Upper lobe of left lung (tissue), 6 donors: ENCODE measurements at places on chromosomes 3 and 15.
A peak's percentile ranks its signal among the peaks of the same experiment; 100 is the strongest.

GRCh38 chr3:151091685-151092345 is 6.4 kb downstream of the MED12L start:
- no peak for DNase-seq

DNA sequence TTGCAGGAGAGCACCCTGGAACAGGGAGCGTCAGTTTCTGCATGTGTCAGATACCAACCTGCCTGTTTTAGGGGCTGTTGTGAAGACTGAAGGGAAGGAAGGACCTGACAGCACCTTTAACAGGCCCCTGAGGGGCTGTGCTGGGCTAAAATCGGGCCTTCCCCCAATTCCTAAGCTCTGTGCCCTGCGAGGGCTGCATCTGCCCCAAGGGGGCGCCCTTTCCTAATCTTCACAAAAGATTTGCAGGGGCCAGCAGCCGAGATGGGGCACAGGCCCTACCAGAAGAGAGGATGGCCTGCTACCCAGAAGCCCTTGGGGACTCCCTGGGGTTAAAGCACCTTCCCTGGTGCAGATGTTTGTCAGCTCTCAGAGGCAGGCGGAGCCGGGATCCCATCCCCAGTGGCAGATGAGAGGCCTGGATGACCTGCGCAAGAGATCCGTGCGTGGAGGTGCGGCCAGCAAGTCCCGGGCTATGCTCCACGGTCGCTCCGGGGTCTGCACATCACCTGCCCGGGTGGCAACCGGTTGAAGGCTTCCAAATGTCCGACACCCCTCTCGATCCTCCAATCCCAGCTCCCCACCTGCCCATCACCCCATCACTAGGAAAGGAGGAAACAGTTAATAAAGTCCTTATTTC is 53.6 kb downstream of the RHCG start:
- no peak for DNase-seq

- DNase-seq = no peak
These were observed 91.3 kb upstream of the CTDSPL start for GRCh38 chr3:37770336-37770735.

GRCh38 chr15:75038231-75038630 is 14.8 kb downstream of the PPCDC start:
- DNase-seq = no peak

- DNase-seq = no peak
These were observed 3.6 kb upstream of the GRAMD1C start for GRCh38 chr3:113834983-113835382.

DNA sequence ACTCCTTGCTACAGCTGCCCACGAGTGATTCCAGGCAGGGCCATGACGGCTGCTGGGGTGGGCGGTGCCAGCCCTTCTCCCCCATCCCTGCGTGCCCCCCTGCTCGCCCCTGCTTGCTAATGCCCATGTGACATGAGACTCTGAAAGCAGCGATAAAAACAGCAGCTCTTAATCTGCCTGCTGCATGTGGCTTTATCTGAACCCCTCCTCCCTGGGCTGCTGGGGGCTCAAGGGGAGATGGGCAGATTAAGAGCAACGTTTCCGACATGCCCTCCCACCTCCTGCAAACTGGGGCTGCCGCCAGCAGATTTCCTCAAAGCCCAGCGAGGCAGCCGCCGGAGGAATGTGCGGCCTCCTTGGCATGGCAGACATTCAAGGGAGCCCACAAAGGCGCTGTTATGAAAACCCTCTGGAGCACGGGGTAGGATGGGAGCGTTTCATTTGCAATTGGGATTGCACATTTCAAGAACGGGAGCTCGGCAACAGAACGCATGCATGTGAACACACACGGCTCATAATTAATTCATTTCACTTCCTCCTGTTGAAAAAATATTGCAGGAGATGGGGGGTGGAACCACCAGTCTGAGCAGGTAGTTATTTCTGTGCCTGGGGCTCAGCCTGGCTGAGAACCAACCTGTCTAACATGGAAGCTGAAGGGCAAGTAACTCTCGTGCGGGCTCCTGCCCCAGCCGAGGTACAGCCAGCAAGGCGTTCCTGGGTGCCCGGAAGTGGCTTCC is 504.2 kb upstream of the PROK2 start:
- DNase-seq = peak; percentile 80

- no peak for DNase-seq
These were observed 235.4 kb downstream of the FHIT start for GRCh38 chr3:61015859-61016258.

- no peak for DNase-seq
These were observed 9.3 kb upstream of the GOLGB1 start for GRCh38 chr3:121758727-121759450.

DNA sequence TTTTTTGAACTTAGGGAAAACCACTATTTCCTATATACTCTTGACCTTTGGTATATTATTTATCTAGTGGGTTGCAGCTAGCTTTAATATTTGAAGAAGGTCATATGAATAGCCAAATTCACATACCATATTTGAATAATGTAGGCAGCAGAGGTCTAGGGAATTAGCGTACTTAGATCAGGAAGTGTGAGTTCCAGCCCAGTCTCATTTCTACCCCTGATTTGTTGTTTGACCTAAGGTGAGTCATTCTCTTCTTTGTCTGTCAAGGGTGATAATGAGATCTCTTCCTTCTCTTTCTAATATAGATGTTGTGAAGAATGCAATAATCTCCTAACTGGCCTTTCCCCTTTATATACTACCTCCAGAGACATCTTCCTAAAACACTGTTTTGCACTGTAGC is 36.6 kb upstream of the ZPLD1 start:
- no peak for DNase-seq

- no peak for DNase-seq
These were observed 3.9 kb upstream of the HEG1 start for GRCh38 chr3:125059488-125060245.

GRCh38 chr3:81214631-81215030 is 546.8 kb downstream of the GBE1 start:
- DNase-seq = no peak

- DNase-seq = no peak
These were observed 4.1 kb upstream of the PAK6 start for GRCh38 chr15:40234783-40235182.

- no peak for DNase-seq
These were observed 769 bp downstream of the TAFA4 start for GRCh38 chr3:68931406-68932149.
